Prostate gland (tissue), 2 donors: ENCODE measurements at places on chromosomes 1 and 21. TPM values are rescaled to one million over a fixed set of nuclear protein-coding genes. Genes with fewer than 3 reads are reported as not detected.

The TPM3 gene
- total RNA-seq = 277 TPM

The ADAMTS1 gene
- 19.4 TPM for total RNA-seq

The RPTN gene
- total RNA-seq = not detected

DNA sequence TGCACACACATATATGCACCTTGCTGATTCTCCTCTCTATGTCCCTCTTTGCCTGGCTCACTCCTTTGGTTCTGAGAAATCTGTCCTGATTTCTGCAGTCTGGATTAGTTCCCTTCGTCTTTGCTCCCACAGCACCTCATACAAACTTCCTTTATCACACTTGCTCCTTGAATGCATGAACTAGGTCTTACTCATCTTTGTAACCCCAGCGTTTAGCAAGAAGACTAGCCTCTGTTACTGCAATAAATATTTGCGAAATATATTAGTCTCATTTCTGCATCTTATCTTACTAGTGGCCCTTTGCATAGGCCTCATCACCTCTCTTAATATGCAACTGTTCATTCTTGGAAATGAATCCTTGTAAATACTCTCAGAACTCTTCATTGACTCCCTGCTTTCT lies 11.4 kb downstream of the SMYD2 start:
- H3K27me3 ChIP-seq = no peaks in the 10 kb centered on the region
- no peak overlapping the region for H3K27ac ChIP-seq
- no peaks in the 10 kb centered on the region for H3K36me3 ChIP-seq
- no peak for DNase-seq
- H3K4me3 ChIP-seq = no peak overlapping the region
- no peaks in the 10 kb centered on the region for H3K4me1 ChIP-seq

- no peak overlapping the region for H3K4me3 ChIP-seq
- H3K27me3 ChIP-seq = no peaks in the 10 kb centered on the region
- no peaks in the 10 kb centered on the region for H3K36me3 ChIP-seq
- no peak overlapping the region for H3K27ac ChIP-seq
These were observed 560.1 kb downstream of the OMA1 start for GRCh38 chr1:57986432-57986831.

DNA sequence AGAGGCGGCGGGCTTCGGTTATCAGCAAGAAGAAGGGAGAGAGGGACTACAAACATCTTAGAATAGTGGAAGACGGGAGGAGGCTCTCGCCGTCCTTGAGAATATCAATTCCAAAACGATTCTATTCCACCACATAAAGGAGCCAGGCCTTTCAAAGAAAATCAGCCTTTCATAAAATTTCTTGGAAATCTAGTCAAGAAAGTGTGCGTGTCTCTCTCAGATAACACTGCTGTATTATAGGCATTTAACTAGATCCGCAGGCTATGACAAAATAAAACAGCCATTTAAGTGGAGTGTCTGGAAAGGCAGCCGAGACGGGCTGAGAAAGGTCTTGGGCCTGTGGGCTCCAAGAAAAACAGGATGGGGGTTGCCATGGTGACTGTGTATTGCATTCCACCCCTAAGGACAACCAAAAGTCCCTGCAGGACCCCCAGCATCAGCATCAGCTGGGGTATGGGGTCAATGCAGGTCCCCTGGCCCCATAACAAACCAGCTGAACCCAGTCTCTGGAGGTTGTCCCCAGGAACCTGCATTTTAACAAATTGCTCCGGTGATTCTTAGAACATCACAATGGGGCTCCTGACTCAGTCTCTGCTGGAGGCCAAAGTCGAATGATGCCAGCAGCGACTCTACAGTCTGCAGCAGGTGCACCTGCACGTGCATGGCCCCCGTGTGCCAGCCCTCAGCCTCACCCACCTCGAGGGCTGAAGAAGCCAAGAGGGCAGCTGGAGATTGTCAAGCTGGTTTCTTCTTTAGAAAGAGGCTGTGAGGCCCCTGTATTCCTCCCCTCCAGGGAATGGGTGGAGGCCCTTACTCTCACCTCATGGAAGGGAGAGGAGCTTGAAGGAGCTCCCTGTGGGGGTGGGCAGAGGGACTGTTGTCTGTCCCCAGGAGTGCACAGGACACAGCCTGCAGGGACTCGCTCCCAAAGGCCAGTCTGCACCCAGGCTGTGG lies 287.4 kb downstream of the NPHP4 start:
- H3K4me1 ChIP-seq = no peaks in the 10 kb centered on the region
- no peak for DNase-seq
- H3K27ac ChIP-seq = no peak overlapping the region
- no peaks in the 10 kb centered on the region for H3K27me3 ChIP-seq
- H3K4me3 ChIP-seq = no peak overlapping the region

GRCh38 chr1:182376936-182377574 lies 14.5 kb downstream of the GLUL start:
- H3K4me3 ChIP-seq = no peak overlapping the region
- H3K27ac ChIP-seq = no peak overlapping the region
- H3K27me3 ChIP-seq = no peaks in the 10 kb centered on the region
- no peak for DNase-seq
- no peaks in the 10 kb centered on the region for H3K4me1 ChIP-seq

The ACTL8 gene
- total RNA-seq = not detected

The AVPR1B gene
- total RNA-seq = not detected

The IGSF21 gene
- total RNA-seq = 8.5 TPM
